ENCODE measurements at places on chromosomes 5 and 9.

DNA sequence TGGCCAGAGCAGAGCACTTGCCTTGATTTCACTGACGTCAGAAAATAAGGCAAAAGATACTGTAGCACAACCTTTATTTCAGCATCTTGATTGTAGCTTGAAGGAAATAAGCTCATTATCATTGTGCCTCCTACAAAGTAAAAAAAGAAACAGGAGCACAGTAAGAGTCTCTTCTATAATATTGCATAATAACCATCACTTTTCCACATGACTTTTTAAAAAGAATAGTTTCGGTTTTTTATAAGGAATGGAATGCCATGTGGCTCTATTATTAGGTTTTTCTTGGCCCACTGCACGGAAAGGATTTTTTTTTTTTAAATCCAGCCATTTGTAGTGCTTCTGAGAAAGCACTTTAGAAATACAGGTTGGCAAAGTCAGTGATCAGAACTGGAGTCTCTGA is 655.3 kb downstream of the LRRC70 start:
- no peak for DNase-seq

- DNase-seq = no peak
Observed at GRCh38 chr5:158801893-158802292, 297.8 kb downstream of the EBF1 start.

DNA sequence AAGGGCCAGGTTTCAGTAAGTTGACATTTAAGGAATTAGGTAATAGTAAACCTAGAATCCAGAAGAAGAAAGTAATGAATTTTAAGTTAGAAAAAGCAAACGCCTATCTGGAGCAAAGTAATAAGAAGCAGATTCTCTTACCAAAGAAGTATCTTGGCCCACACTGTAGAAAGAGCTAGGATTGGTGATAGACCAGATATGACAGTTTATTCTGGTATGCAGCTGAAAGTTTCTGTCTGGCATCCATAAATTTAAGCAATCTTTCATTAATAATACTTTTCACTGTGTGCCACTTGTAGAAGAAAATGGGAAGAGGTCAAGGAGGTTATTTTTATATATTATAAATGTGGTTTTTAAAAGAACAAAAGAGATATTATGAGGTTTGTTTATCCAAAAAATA is 3.0 kb downstream of the RECK start:
- DNase-seq = no peak

DNA sequence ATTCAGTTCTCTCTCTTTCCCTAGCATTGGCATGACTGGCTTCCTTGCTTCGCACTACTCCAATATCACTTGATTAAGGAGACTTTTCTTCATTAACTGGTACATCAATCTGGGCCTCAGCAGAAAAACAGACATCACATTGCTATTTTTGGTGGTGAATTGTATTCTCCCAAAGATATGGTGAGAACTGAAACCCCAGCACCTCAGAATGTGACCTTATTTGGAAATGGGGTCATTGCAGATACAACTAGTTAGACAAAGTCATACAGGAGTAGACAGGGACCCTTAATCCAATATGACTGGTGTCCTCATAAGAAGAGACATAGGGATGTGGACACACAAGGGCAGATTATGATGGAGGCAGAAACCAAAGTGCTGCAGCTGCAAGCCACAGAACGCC is 7.5 kb upstream of the RAD23B start:
- no peak for DNase-seq

DNA sequence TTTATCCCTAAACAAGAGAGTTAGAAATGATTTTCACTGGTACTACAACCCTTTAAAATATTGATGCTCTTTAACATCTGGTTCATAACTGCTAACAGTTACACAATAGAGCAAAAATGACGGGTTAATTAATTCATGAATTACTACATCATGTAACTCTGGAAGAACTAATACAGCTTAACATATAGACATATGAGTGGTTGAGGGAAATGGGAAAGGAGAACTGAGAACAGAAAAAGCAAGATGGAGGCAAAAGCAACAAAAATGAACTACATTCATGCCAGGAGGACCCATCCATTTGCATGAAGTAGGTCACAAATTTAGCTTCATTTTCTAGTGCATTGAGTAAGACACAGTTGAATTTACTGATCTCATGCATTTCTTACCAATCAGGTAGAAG is 61.8 kb downstream of the C9 start:
- DNase-seq = no peak

DNA sequence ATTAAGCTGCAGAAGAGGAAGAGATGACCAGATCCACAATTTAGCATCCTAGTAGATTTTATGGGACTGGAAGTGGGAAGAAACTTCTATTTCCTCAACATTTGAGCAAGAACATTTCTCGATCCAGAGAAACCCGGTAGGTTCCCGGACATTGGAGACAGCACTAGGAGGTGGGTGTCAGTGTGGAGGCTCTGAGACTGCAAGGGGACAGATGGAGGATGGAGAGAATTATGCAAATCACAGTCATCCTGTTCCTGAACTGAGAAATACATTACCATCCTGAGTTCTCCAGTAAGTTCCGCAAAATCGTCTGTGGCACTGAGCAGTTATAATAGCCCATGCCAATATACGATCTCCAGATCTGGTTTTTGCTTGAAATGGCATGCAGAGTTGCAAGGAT is 25.6 kb downstream of the GLDC start:
- DNase-seq = no peak

GRCh38 chr9:95085861-95086563 is 231.5 kb downstream of the FANCC start:
- no peak for DNase-seq

- DNase-seq = no peak
Observed at GRCh38 chr5:107857785-107858184, 187.0 kb upstream of the EFNA5 start.

- DNase-seq = no peak
Observed at GRCh38 chr5:42721484-42721883, 35.1 kb upstream of the CCDC152 start.

GRCh38 chr5:55692509-55692908 is 19.6 kb downstream of the SLC38A9 start:
- DNase-seq = no peak

- DNase-seq = no peak
Observed at GRCh38 chr9:30967476-30967875, 1417.0 kb upstream of the ACO1 start.

GRCh38 chr9:112121633-112122032 is 53.5 kb downstream of the SUSD1 start:
- no peak for DNase-seq

DNA sequence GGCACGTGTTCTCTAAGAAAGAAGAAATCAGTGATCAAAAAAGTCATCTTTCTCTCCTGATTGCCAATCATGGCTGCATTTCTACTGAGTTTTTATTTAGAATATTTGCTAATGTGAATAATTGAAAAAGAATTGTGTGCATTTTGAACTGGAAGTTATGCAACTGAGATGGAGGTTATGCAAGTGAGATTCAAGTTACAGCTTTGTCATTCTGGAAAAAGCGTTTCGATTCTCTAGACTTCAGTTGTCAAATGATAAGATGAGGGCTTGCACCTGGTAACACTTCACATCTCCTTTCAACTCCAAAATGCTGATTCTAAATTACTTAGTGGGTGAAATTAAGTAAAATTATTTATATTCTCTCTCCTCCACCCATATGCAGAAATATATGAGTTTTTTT is 36.4 kb downstream of the C6 start:
- no peak for DNase-seq

GRCh38 chr9:7033076-7034045 is 275.6 kb downstream of the KDM4C start:
- DNase-seq = no peak

All from activated CD4-positive, alpha-beta T cell treated with anti-CD3 and anti-CD28 coated beads, Interleukin-2, amount 50 U/mL, for 48 hours (primary cell).